ENCODE measurements at places on chromosomes 7 and 10.

GRCh38 chr7:155805826-155806095, 6.5 kb downstream of the SHH start:
- H3K36me3 ChIP-seq = no peaks in the 10 kb centered on the region
- no peak for DNase-seq
- H3K27me3 ChIP-seq = peaks cover 77% of the 10 kb centered on the region
- H3K4me1 ChIP-seq = no peaks in the 10 kb centered on the region

- no peak overlapping the region for H3K27ac ChIP-seq
- no peaks in the 10 kb centered on the region for H3K4me1 ChIP-seq
- no peak overlapping the region for H3K4me3 ChIP-seq
- DNase-seq = no peak
- no peaks in the 10 kb centered on the region for H3K36me3 ChIP-seq
Observed at GRCh38 chr10:22210267-22210666, 7.5 kb downstream of the EBLN1 start.

GRCh38 chr10:77979221-77979620, 50.1 kb downstream of the POLR3A start:
- peaks cover 75% of the 10 kb centered on the region for H3K36me3 ChIP-seq
- H3K4me1 ChIP-seq = no peaks in the 10 kb centered on the region
- H3K4me3 ChIP-seq = no peak overlapping the region
- H3K27me3 ChIP-seq = no peaks in the 10 kb centered on the region
- no peak for DNase-seq

DNA sequence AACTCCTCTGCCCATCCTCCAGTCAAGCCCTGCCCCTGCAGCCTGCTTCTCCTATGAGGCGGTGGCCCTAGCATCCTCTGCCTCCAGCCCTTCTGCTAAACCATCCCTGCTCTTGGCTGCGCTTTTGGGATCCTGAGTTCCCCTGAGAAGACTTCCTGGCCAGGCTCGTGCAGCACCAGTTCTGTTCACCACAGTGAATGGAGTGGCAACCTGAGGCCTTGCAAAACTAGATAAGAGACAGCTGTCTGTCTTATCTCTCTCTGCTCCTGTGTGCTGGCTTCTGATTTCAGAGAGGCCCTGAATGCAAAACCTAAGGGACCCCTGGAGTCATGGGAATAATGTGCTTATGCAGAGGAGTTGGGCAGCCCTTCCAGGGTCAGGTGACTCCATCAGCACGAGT, 119.2 kb downstream of the TMEM178B start:
- 0 out of 2 replicates have a peak, but pooled peaks cover under 1% of the 10 kb centered on the region for H3K4me1 ChIP-seq
- H3K4me3 ChIP-seq = no peak overlapping the region
- no peak for DNase-seq
- H3K36me3 ChIP-seq = no peaks in the 10 kb centered on the region
- H3K27ac ChIP-seq = no peak overlapping the region
- no peaks in the 10 kb centered on the region for H3K27me3 ChIP-seq

GRCh38 chr7:4726566-4726965, 44.5 kb downstream of the FOXK1 start:
- no peaks in the 10 kb centered on the region for H3K4me1 ChIP-seq
- no peak overlapping the region for H3K27ac ChIP-seq
- H3K36me3 ChIP-seq = no peaks in the 10 kb centered on the region
- H3K27me3 ChIP-seq = no peaks in the 10 kb centered on the region
- no peak for DNase-seq
- no peak overlapping the region for H3K4me3 ChIP-seq

GRCh38 chr7:69994886-69995542, 396.7 kb downstream of the AUTS2 start:
- no peak overlapping the region for H3K27ac ChIP-seq
- H3K4me1 ChIP-seq = no peaks in the 10 kb centered on the region
- no peaks in the 10 kb centered on the region for H3K36me3 ChIP-seq
- H3K4me3 ChIP-seq = no peak overlapping the region
- no peak for DNase-seq

- DNase-seq = no peak
- no peaks in the 10 kb centered on the region for H3K4me1 ChIP-seq
- H3K27me3 ChIP-seq = no peaks in the 10 kb centered on the region
- H3K4me3 ChIP-seq = no peak overlapping the region
- no peaks in the 10 kb centered on the region for H3K36me3 ChIP-seq
Observed at GRCh38 chr7:25537662-25538375, 309.5 kb upstream of the NPVF start.

DNA sequence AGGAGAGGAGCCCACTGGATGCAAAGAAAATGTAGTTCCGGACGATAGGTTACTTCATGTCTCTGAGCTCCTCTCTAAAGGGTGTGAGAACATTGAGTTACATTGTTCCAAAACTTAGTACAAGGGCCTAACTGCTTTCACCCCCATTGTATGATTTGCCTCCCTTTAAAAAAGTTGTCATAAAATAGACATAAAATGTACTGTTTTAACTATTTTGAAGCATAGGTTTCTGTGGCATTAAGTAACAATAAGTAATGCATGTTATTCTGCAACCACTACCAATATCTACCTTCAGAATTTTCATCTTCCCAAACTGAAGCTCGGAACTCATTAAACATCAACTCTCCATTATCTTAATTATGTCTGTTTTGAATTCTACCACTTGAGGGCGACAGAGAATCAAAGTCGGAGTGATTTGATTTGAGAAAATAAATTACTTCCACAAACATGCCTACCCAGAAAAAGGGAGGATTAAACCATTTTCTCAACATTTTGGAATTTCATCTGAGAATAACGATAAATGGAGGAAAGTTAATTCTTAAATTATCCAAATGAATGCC, 2.7 kb downstream of the IGFBP1 start:
- peaks cover 3% of the 10 kb centered on the region for H3K4me1 ChIP-seq
- no peak overlapping the region for H3K27ac ChIP-seq
- H3K36me3 ChIP-seq = no peaks in the 10 kb centered on the region
- DNase-seq = no peak
- peaks cover 16% of the 10 kb centered on the region for H3K27me3 ChIP-seq

- no peaks in the 10 kb centered on the region for H3K27me3 ChIP-seq
- H3K4me1 ChIP-seq = no peaks in the 10 kb centered on the region
- H3K27ac ChIP-seq = no peak overlapping the region
- H3K36me3 ChIP-seq = no peaks in the 10 kb centered on the region
Observed at GRCh38 chr10:93473804-93474472, 8.2 kb downstream of the MYOF start.

- DNase-seq = peak; percentile 93
- peak overlapping the region; percentile 13 for H3K4me3 ChIP-seq
- peaks cover 4% of the 10 kb centered on the region for H3K4me1 ChIP-seq
- H3K27ac ChIP-seq = no peak overlapping the region
Observed at GRCh38 chr7:101436857-101437576, 74.3 kb downstream of the COL26A1 start.

GRCh38 chr10:98321186-98321780, 53.3 kb upstream of the LOXL4 start:
- peak; percentile 77 for DNase-seq
- H3K4me3 ChIP-seq = no peak overlapping the region
- no peaks in the 10 kb centered on the region for H3K36me3 ChIP-seq
- H3K27me3 ChIP-seq = 0 out of 2 replicates have a peak, but pooled peaks cover 2% of the 10 kb centered on the region
- H3K27ac ChIP-seq = no peak overlapping the region
- H3K4me1 ChIP-seq = no peaks in the 10 kb centered on the region

- DNase-seq = peak; percentile 86
- peak within 1 kb of the TSS; percentile 15 for H3K27ac ChIP-seq
Observed at GRCh38 chr7:103347507-103348267, at the start of gene PSMC2. TSS of gene PSMC2 (plus strand) at chr7:103347643. CDS start at chr7:103347712, 69 bp downstream.

DNA sequence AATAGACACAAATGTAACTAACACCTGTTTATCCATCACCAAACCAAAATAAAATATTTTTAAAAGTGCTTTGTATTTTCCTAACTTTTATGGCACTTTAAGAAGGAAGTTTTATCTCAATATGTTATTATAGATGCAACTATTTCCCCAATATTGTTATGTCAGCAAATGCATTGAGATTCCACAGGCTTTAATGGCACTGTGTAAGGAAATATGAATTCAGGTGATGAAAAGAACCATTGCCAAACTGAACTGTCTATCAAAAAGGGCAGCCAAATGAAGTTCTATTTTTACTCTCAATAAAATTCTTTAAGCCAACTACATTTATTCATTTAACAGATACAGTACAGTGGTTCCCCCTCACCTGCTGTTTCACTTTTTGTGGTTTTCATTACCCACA, 67.2 kb upstream of the OIT3 start:
- H3K27me3 ChIP-seq = no peaks in the 10 kb centered on the region
- peaks cover 23% of the 10 kb centered on the region for H3K36me3 ChIP-seq
- peaks cover 3% of the 10 kb centered on the region for H3K4me1 ChIP-seq
- DNase-seq = no peak
- H3K4me3 ChIP-seq = no peak overlapping the region

DNA sequence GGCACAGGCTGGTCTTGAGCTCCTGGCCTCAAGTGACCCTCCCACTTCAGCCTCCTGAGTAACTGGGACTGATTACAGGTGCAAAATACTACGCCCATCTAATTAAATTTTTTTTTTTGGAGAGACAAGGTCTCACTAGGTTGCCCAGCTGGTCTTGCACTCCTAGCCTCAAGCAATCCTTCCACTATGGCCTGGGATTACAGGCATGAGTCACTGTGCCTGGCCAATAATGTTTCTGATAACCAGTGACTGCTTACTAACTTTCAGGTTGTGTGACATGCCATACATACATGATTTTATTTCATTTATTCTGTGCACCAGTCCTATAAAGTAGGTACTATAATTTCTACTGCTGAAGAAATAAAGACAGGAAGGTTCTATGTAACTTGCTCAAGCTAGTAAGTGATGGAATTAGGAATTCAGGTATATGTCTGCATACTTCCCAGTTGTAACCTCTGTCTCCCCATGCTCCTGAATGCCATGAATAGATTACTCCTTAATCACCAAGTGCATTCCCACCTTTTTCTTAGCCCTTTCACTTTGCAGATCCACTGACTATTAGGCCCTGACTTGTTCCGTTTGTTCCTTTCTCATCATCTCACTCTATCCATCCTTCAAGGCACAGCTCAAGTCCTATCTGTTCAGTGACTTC, 28.1 kb downstream of the MCU start:
- H3K27ac ChIP-seq = no peak overlapping the region
- no peak for DNase-seq
- H3K4me3 ChIP-seq = no peak overlapping the region
- H3K36me3 ChIP-seq = 0 out of 3 replicates have a peak, but pooled peaks cover 4% of the 10 kb centered on the region
- H3K4me1 ChIP-seq = peaks cover 2% of the 10 kb centered on the region

GRCh38 chr7:133775201-133775600, 351.9 kb upstream of the LRGUK start:
- DNase-seq = no peak
- H3K4me3 ChIP-seq = no peak overlapping the region
- no peaks in the 10 kb centered on the region for H3K4me1 ChIP-seq
- H3K36me3 ChIP-seq = peaks cover 10% of the 10 kb centered on the region
- no peak overlapping the region for H3K27ac ChIP-seq

GRCh38 chr10:13559124-13559700, 27.6 kb upstream of the PRPF18 start:
- no peak overlapping the region for H3K27ac ChIP-seq
- no peaks in the 10 kb centered on the region for H3K4me1 ChIP-seq

DNA sequence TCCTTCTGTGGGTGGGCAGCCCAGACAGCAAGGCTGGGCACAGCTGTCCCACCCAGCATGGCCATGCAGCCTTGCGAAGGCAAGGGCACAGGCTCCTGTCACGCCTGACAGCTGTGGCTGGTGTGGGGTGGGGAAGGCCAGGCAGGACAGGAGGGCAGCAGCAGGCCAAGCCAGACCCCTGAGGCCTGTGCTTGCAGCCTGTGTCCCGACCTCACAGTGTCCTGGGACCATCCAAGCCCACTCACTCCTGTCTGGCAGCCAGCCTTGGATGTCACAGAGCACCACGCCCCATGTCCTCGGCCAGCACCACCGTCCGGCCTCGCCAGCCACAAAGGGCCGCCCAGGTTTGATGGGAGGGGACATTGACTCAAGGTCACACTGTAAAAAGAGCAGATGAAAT, 85.5 kb upstream of the LRRC4 start:
- no peaks in the 10 kb centered on the region for H3K27me3 ChIP-seq
- no peaks in the 10 kb centered on the region for H3K4me1 ChIP-seq
- no peaks in the 10 kb centered on the region for H3K36me3 ChIP-seq
- no peak overlapping the region for H3K27ac ChIP-seq

DNA sequence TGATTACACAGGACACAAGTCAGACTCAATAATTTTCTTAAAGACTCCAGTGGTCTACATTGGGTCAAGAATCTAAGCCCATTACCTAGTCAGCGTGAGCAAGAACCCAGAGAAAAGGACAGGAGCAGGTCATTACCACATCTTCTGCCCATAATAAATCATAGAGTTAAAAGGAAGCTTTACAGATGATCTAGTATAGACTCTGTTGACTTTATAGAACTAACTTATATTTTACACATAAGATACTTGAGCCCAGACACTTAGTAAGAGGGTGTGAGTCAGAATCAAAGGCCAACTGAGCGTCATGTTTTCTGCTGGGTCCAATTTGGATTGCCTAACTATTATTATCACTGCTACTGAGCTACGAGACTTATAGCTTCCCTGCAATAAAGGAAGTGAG, 206.1 kb upstream of the NPSR1 start:
- no peak overlapping the region for H3K27ac ChIP-seq
- no peaks in the 10 kb centered on the region for H3K4me1 ChIP-seq
- H3K27me3 ChIP-seq = no peaks in the 10 kb centered on the region
- H3K4me3 ChIP-seq = no peak overlapping the region

DNA sequence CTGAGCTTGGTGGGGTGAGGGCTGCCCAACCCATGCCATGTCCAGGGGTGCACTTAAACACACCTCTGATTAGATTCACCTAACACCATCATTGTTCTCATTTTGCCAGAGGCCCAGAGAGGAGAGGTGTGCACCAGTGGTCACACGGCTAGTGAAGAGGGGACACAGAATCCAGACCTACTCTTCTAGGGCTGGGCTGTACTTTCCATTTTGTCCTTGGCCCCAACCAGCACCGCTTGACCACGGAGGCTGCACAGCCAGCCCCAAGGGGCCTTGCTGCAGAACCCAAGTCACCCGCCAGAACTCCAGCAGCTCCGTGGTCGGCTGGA, 246 bp upstream of the WDFY4 start:
- DNase-seq = no peak
- no peaks in the 10 kb centered on the region for H3K27me3 ChIP-seq
- no peaks in the 10 kb centered on the region for H3K36me3 ChIP-seq
- H3K4me1 ChIP-seq = no peaks in the 10 kb centered on the region

GRCh38 chr7:158133515-158134271, 453.9 kb downstream of the PTPRN2 start:
- H3K4me3 ChIP-seq = no peak overlapping the region
- no peaks in the 10 kb centered on the region for H3K4me1 ChIP-seq
- no peak overlapping the region for H3K27ac ChIP-seq

- DNase-seq = no peak
- no peaks in the 10 kb centered on the region for H3K27me3 ChIP-seq
- H3K27ac ChIP-seq = no peak overlapping the region
- H3K36me3 ChIP-seq = 0 out of 2 replicates have a peak, but pooled peaks cover 4% of the 10 kb centered on the region
- H3K4me3 ChIP-seq = peak overlapping the region; percentile 98
Observed at GRCh38 chr10:43407148-43407575, 1.8 kb downstream of the HNRNPF start.

DNA sequence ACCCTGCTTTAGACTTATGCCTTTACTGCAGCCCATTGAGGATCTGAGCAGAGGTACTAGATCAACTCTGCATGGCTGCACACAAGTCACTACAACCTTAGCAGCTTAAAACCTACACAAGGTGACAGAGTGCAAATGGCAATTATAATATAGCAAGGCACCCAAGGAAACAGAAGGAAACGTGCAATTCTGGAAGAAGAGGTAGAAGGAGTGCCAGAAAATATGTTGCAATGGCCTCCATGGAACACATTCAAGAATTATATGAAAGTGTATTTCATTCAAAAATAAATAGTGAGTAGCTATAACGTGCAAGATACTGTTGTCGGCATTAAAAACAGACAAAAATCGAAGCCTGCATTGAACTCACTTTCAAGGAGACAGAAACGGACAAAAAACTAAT, 2.9 kb upstream of the AKR1C8 start:
- H3K4me3 ChIP-seq = no peak overlapping the region
- no peaks in the 10 kb centered on the region for H3K4me1 ChIP-seq
- no peak overlapping the region for H3K27ac ChIP-seq

All from H9 (cell line).